ENCODE measurements at places on chromosomes 3 and 15.

DNA sequence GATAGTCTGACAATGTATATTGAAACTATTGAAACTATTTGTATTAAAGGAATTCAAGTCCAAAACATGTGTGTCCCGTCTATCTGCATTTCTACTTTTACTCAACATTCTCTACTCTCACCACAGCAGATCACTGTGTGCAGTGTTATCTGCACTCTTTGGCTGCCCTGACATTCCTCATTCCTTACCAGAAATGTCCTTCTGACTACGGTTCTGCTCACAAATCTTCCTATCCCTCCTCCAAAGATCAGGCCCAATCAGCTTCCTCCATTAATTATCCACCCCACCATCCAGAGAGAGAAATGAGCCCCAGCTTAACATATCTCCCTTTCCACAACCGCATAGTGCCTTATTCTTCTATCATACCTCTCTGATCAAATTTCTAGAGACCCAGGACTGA lies 94.7 kb downstream of the TBL1XR1 start:
- no peak for DNase-seq

DNA sequence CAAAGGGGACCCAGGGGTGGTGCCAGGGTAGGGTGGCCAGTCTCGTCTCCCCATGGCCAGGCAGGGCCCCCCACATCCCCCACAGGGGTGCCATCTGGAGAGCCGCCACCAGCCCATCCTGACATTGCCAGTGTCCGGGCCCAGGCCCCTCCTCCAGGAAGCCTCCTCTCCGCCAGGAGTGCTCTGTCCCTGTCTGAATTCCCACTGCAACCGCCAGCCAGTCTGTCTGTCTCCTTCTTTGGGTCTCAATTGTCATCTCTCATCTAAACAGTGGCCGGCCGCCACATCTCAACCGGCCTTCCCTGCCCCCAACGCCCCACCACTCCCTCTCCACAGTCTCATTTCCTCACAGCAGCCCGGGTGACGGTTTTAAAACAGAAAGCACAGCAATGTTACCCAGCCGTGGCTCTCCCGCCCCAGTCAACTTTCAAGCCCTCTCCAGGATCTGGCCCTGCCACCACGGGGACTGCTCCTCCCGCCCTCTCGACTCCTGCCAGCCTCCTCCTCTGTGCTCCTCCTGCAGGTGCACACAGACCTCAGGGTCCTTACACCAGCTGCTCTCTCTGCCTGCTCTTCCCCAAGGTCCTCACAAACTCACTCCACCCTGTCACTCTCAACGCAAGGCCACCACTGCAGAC lies 57.0 kb downstream of the IQSEC1 start:
- DNase-seq: no peak

DNA sequence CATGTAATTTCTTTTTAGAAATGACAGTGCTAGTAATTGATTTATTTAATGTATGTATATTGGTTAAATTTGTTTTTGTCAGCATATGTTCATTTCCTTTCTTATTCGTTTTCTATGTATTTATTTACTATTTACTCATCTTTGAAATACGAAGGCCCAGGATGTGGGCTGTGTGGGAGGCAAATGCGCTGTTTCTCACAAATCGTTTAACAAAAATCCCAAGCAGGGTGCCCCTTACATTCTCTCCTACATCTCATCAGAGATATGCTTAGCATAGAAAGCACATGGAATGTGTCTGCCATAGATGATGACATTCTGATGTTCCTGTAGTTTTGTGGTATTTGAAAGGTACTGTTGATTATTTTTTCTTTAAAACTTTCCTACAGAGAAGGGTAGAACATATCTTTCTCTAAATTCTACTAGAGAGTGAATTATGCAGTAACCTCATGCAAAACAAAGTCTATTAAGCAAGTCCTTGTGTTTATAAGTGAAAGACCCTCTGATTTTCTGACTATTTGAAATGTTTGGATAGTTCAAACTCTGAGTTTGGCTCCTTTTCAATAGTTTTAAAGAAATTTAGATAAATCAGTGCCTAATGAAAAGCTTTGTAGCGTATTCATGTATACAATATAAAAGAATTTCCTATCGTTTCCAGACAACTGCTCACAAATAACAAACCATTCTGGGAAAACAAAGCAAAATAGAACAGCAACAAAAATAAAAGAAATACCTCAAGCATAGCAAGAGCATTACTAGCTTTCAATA lies 111.1 kb upstream of the VGLL3 start:
- no peak for DNase-seq

GRCh38 chr15:70875001-70875782 lies 17.0 kb downstream of the THAP10 start:
- DNase-seq: no peak

GRCh38 chr15:40429068-40429710 lies 11.6 kb upstream of the BAHD1 start:
- no peak for DNase-seq

- DNase-seq: no peak
These were observed 632 bp downstream of the CTSH start for GRCh38 chr15:78944202-78944625.

GRCh38 chr15:75732809-75733451 lies 20.3 kb upstream of the CSPG4 start:
- DNase-seq: peak; percentile 66

GRCh38 chr15:74053941-74054529 lies 28.3 kb downstream of the GOLGA6A start:
- DNase-seq: peak; percentile 41

- no peak for DNase-seq
These were observed 17.6 kb upstream of the SEMA3F start for GRCh38 chr3:50137531-50137930.

- no peak for DNase-seq
These were observed 21.7 kb downstream of the FBLN2 start for GRCh38 chr3:13570391-13571194.

- no peak for DNase-seq
These were observed 60.1 kb downstream of the KY start for GRCh38 chr3:134590766-134591165.

DNA sequence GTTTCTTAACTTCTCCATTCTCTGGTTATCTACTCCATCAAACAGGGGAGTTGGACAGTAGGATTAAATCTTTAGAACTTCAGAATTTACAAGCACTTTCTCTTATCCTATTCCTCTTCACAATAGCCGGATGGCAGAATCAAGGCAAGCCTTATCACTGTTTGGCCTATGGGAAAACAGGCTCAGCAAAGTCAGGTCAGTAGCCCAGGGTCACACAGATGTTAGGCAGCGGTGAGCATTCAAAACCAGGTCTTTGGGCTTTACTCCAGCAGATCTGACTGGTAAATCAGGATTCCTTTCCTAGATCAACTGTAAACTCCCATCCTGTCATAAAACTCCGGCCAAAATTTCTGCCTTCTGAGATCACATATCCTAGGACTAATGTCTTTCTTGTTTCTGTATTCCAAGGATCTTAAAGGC lies 258.4 kb downstream of the OPA1 start:
- DNase-seq: no peak

DNA sequence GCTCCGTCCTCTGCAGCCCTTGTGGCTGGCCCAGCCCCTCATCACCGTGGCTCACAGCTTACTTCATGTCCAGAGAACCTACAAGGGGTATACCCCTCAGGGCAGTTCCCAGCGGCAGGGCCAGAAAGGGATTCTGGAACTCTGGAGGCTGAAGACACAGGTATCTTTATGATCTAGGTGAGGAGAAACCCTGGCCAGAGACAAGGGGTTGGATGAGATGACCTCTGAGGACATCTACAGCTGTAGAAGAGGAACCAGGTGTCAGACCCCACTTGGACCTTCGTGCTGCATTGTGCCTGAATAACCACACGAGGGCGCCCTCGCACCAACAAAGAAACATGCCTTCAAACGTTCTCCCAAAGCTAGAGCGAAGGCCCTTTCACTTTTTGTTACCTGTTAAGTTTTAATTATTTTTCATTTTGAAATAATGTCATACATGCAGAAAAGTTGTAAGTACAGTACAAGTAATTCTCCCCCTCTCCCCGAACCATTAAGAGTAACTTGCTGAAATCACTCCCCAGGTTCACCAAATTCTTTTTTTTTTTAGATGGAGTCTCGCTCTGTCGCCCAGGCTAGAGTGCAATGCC lies 118.7 kb upstream of the SMAD3 start:
- peak; percentile 62 for DNase-seq

GRCh38 chr3:20001932-20002331 lies 10.1 kb downstream of the PP2D1 start:
- DNase-seq: no peak

DNA sequence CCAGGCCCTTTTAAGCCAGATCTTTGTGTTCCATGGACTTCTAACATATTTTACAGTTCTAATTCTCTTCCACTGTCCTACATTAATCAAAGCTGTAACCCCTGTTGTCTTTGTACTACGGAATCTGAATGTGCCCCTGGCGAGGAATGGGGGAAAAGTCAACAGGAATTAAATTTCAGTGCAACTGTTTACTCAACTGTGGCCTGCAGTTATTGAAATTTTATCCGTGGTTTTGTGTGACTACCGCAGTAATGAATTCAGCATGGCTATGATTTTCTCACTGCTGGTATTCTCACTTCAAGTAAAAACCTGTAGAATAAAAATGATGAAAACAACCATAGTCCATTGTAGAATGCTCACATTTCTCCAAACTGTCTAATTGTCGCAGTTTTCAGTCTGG lies 388.0 kb downstream of the FOXP1 start:
- DNase-seq: no peak

GRCh38 chr3:62735510-62735909 lies 139.7 kb downstream of the CADPS start:
- no peak for DNase-seq

- no peak for DNase-seq
These were observed 361.0 kb upstream of the IL12A start for GRCh38 chr3:159627634-159628033.

GRCh38 chr3:34376691-34377090 lies 578.3 kb downstream of the PDCD6IP start:
- no peak for DNase-seq

GRCh38 chr3:115498421-115498820 lies 124.9 kb upstream of the GAP43 start:
- no peak for DNase-seq

DNA sequence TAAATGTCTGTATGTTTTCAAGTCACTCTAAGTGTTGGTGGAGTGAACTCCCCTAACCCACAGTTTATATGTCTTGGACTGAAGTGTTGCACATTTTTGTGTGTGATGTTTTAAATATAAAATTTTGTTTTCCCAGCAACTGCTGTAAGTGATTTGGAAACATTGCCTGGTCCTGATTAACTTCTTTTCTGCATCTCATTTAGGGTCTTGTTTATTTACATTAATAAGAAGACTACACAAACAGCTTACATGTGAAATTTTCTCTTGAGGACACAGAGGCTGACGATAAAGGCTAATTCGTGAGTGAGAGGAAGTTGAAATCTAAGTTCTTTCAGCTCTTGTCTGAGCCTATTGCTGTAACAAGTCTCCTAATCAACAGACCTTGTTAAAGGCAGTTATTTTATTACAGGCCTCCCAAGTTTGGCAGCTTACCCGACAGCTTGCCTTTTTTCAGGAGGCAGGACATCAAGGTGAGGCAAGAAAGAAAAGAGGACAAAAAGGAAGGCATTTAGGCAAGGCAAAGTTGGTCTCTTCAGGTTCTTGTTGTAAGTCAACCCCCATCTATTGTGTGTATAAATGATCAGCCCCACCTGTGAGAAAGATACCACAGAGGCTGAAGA lies 177.7 kb upstream of the NR2E3 start:
- DNase-seq: no peak

DNA sequence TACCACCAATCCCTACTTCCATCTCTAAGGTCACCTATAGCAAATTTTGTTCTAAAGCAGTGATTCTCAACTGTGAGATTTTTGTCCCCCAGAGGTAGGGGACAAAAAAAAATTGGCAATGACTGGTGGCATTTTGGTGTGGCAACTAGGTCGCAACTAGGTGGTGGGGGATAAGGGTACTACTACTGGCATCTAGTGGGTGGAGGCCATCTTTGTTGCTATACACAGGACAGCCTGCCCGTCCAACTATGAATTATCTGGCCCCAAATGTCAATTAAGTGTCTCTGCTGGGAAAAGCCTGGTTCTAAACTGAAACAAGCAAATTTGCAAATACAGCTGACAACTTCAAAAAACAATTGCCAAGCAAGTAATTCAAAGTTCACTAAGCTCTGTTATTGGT lies 1.4 kb downstream of the MTMR10 start:
- DNase-seq: no peak

GRCh38 chr3:46296826-46297225 lies 54.6 kb downstream of the CCR3 start:
- DNase-seq: no peak

GRCh38 chr3:182692695-182693094 lies 100.6 kb upstream of the ATP11B start:
- DNase-seq: no peak

GRCh38 chr15:49876401-49877038 lies 242.5 kb downstream of the ATP8B4 start:
- no peak for DNase-seq

DNA sequence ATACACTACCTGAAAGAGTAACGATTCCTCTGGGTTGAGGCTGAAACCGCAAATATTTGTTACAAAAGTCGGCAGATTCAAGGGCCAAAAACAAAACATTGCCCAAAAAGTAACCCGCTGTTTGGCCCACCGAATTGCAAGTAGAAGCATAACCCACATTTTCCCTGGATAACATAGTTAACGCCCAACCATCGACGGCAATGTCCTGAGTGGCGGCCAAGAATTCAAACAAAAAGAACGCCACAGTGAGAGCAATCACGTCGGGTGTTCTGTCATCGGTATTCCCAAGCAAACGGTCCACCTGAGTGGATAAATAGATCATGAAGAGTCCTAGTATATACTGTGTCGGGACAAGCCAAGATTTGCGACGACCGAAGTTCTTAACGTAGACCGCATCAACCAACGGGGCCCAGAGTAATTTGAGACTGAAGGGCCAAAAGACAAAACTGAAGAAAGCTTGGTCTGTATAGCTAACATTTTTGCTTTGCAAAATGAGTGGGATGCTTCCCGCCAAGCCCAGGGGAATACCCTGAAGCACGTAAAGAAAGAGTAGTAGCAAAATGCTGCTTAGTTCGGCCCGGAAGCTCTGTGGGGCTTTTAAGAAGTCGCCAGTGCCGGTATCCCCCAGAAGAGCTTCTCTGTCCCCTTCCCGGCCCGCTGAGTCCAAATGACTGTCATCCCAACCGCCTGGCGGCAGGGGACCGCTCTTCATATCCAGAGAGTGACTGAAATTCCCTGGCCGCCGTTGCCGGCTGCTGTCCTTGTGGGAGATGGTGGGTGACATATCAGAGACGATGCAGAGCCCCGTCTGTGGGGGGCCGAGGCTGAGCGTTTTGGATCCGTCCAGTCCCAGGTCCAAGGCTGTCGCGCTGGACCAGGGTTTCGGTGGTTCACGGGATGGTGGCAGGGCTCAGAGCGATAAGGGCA lies 750 bp downstream of the SLC33A1 start:
- peak; percentile 18 for DNase-seq

GRCh38 chr3:149377408-149378364 lies at the start of gene TM4SF1:
Gene TM4SF1 (minus strand): TSS chr3:149377649. CDS start chr3:149377547, 102 bp downstream.
- DNase-seq: no peak

- DNase-seq: no peak
These were observed 38.7 kb downstream of the GJD2 start for GRCh38 chr15:34716111-34716510.

GRCh38 chr3:160132226-160132625 lies 93.0 kb upstream of the C3orf80 start:
- DNase-seq: no peak

- DNase-seq: no peak
These were observed 69.4 kb downstream of the BFSP2 start for GRCh38 chr3:133469140-133469731.

- DNase-seq: no peak
These were observed 58.2 kb downstream of the PLCL2 start for GRCh38 chr3:16942955-16943354.

GRCh38 chr3:25293736-25294135 lies 134.3 kb upstream of the RARB start:
- no peak for DNase-seq

- no peak for DNase-seq
These were observed 115.0 kb downstream of the ISL2 start for GRCh38 chr15:76451540-76451939.

GRCh38 chr15:41323611-41324010 lies 8.8 kb downstream of the OIP5 start:
- no peak for DNase-seq
